ENCODE measurements at places on chromosomes 7 and 10. TPM values are rescaled to one million over a fixed set of nuclear protein-coding genes. Genes with fewer than 3 reads are reported as not detected.
A peak's percentile ranks its signal among the peaks of the same experiment; 100 is the strongest.

GRCh38 chr7:30941582-30942323, 22.0 kb upstream of the GHRHR start:
- H3K27ac ChIP-seq, result no peak overlapping the region
- H3K4me1 ChIP-seq, result no peaks in the 10 kb centered on the region
- H3K27me3 ChIP-seq, result no peaks in the 10 kb centered on the region
- no peaks in the 10 kb centered on the region for H3K36me3 ChIP-seq
- no peak for DNase-seq
- H3K4me3 ChIP-seq, result no peak overlapping the region

- peaks cover 4% of the 10 kb centered on the region for H3K36me3 ChIP-seq
- no peak overlapping the region for H3K27ac ChIP-seq
- no peak overlapping the region for H3K4me3 ChIP-seq
- no peaks in the 10 kb centered on the region for H3K27me3 ChIP-seq
Measured at GRCh38 chr7:103094102-103094501, 19.2 kb downstream of the ARMC10 start.

GRCh38 chr7:154253810-154254209, 201.6 kb downstream of the DPP6 start:
- no peak overlapping the region for H3K27ac ChIP-seq
- H3K27me3 ChIP-seq, result no peaks in the 10 kb centered on the region
- H3K4me3 ChIP-seq, result no peak overlapping the region
- no peaks in the 10 kb centered on the region for H3K36me3 ChIP-seq
- DNase-seq, result no peak

DNA sequence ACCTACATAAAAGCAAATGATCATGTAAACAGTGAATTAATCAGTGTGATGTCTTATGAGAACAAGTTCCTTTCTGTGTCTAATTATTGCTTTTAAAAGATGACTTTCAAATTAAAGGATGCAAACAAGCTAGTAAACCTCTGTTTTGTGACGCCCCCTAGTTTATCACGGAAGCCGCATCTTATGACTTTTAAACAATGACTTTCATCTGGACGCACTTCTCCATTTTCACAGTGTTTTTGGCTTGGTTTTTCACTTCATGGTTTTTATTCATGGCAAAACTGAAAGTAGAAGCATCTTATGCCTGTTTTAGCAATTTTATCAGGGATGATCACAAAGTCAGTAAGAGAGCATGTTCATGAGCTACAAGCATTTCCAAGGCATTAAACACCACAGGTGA, 35.0 kb downstream of the ITGA8 start:
- H3K36me3 ChIP-seq, result no peaks in the 10 kb centered on the region
- DNase-seq, result no peak
- H3K27ac ChIP-seq, result no peak overlapping the region
- H3K4me1 ChIP-seq, result no peaks in the 10 kb centered on the region

GRCh38 chr10:100728928-100729861, 16.2 kb upstream of the PAX2 start:
- no peak overlapping the region for H3K27ac ChIP-seq
- no peak for DNase-seq
- H3K4me3 ChIP-seq, result peak overlapping the region; percentile 50
- peaks cover 14% of the 10 kb centered on the region for H3K4me1 ChIP-seq
- H3K36me3 ChIP-seq, result no peaks in the 10 kb centered on the region

DNA sequence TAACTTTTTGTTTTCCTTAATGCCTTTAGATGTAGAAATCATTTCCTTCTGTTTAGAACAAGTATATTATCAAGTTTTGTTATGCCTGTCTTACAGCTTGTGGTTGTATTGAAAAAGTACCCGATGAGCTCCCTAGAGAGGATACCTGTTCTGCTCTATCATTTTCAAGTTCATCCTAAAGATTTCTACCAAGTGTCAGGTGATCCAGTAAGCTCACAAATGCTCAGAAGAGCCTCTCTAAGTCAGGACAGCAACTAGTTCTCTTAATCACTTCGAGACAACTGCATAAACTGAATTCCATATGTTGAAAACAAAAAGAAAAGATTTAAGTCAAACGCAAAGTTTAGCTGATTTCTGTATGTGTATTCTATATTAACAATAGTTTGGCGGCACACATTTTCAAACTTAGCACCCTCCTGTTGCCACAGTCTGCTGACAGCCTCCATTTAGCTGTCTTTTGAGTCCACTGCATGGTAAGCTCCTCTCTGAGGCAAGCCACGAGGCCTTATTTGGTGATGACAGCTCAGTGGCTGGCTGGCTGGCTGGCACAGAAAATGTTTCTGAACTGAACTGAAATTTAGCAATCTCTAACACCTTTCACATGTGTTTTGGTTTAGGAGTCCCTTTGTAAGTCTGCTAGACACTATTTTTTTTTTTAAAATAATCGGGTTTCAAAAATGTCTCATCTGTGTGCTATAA, 59.4 kb downstream of the SEMA3C start:
- no peaks in the 10 kb centered on the region for H3K36me3 ChIP-seq
- DNase-seq, result peak; percentile 73
- H3K4me1 ChIP-seq, result peaks cover 10% of the 10 kb centered on the region

DNA sequence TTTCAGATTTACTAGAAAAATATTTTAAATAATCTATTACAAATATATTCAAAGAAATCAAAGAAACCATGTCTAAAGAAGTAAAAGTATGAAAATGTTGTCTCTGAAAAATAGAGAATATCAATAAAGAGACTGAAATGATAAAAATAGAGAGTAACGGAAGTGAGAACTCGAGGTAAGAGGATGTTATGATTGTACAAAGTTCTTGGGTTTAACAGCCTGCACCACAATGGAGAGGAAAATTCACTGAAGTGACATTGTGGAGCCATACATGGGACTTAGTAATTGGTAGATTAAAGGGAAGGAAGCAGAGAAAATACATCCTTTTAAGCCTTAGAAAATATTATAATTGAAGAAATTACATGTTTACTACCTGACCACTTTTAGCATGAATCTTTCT, 77.9 kb downstream of the THSD7A start:
- no peak overlapping the region for H3K4me3 ChIP-seq
- no peak overlapping the region for H3K27ac ChIP-seq

DNA sequence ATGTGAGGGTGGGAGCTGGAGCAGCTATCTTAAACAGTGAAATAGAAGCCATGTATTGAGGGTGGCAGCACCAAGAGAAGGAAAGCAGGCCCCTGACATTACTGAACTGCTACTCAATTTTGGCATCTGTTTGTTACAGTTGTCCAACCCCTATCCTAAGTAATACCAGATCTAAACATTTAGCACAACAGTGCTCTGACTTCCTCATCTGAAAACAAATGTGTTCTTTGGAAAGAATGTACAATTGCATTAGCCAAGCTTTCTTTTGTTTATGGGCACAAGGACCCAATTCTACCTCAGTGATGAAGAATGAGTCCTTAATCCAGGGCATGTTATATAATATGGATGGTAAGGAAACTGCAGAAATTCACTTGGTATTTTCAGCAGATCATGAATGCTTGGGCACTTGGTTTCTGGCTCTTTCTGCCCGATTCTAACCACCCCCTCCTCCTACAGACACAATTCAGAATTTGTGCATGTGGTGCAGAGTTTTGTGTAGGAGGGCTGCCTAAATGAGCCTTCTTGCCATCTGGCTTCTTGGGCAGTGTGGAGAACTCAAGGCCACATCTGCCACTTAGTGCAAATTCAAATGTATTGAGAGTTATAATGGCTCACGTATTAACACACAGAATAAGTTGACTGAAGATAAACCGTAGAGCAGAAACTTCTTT, 36.9 kb upstream of the KMT2E start:
- H3K27me3 ChIP-seq, result no peaks in the 10 kb centered on the region
- no peaks in the 10 kb centered on the region for H3K36me3 ChIP-seq
- no peak overlapping the region for H3K4me3 ChIP-seq
- H3K27ac ChIP-seq, result peak overlapping the region; percentile 7
- no peak for DNase-seq

GRCh38 chr10:114327537-114328440, 76.5 kb downstream of the AFAP1L2 start:
- DNase-seq, result peak; percentile 39
- H3K27me3 ChIP-seq, result no peaks in the 10 kb centered on the region
- H3K4me1 ChIP-seq, result peaks cover 13% of the 10 kb centered on the region
- H3K36me3 ChIP-seq, result no peaks in the 10 kb centered on the region

DNA sequence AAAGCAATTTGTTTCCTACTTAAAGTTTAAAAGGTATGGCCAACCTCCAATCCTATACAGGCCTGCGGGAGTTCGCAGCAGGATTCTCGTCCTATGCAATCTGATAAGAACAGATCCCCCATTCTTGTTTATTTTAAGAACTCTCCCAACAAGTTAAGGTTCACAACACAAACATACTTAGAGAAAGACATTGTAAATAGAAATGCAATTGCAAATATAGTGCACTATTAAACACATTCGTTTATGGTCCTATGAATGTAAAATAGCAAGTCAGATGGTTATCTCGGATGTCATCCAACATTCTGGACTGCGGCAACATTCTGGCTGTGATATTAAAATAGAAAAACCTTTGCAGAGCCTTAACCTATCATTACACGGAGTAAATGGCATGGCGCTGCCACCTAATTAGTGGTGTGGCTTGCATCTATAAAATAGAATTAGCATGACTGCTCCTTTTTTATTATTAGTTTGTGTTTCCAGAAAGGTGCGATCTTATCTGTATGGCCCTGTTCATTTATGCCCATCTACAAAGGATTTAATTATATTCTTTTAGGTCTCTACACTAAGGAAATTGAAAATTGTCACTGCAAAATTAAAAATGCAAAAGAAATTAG, 37.0 kb downstream of the BEND7 start:
- no peak overlapping the region for H3K4me3 ChIP-seq
- H3K27me3 ChIP-seq, result no peaks in the 10 kb centered on the region
- H3K27ac ChIP-seq, result no peak overlapping the region

- no peaks in the 10 kb centered on the region for H3K4me1 ChIP-seq
- H3K4me3 ChIP-seq, result no peak overlapping the region
- peak; percentile 58 for DNase-seq
Measured at GRCh38 chr7:1544896-1545416, 11.0 kb downstream of the TMEM184A start.

GRCh38 chr10:101559596-101560297, 28.3 kb downstream of the POLL start:
- no peaks in the 10 kb centered on the region for H3K4me1 ChIP-seq
- H3K36me3 ChIP-seq, result peaks cover 9% of the 10 kb centered on the region
- peaks cover 2% of the 10 kb centered on the region for H3K27me3 ChIP-seq

- no peaks in the 10 kb centered on the region for H3K36me3 ChIP-seq
- H3K27me3 ChIP-seq, result no peaks in the 10 kb centered on the region
- H3K27ac ChIP-seq, result no peak overlapping the region
- no peak for DNase-seq
Measured at GRCh38 chr7:20241911-20242261, 24.7 kb upstream of the MACC1 start.

- no peaks in the 10 kb centered on the region for H3K36me3 ChIP-seq
- H3K27ac ChIP-seq, result peak overlapping the region; percentile 44
- no peak for DNase-seq
- no peaks in the 10 kb centered on the region for H3K27me3 ChIP-seq
- no peak overlapping the region for H3K4me3 ChIP-seq
Measured at GRCh38 chr10:58322072-58322834, 12.6 kb upstream of the UBE2D1 start.

DNA sequence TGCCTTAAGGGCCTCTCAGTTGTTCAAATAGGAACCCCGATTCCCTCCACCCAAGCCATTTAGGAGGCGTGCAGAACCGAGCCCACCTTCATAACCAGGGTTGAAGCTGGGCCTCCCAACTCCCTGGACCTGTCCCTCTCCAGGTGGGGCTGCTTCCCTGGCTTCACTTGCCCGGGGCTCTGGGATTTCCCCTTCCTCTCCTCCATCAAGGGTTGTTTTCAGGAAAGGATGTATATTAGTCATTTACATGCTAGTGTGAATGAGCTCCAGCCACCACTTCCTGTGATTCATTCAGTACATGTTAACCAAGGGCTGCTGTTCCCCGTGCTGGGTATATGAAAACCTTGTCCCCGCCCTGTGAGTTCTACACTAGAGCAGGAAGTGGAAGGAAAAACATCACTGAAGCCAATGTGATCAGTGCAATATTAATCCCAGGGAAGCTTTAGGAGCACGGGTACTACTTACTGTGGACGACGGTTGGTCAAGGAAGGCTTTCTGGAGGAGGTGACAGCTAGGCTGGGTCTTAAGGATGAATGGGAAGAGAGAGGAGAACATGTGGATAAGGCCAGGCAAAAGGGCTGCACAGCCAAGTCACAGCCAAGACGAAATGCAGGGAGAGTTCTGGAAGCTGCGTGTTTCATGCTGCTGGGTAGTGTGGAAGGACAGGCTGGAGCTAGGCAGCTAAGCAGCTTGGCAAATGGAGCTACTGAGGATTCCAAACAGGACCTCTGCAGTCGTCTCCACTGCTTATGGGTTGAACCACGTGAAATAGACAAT, 150.1 kb upstream of the SHH start:
- H3K4me3 ChIP-seq, result no peak overlapping the region
- no peak for DNase-seq
- H3K27ac ChIP-seq, result no peak overlapping the region
- no peaks in the 10 kb centered on the region for H3K36me3 ChIP-seq
- peaks cover 8% of the 10 kb centered on the region for H3K27me3 ChIP-seq

DNA sequence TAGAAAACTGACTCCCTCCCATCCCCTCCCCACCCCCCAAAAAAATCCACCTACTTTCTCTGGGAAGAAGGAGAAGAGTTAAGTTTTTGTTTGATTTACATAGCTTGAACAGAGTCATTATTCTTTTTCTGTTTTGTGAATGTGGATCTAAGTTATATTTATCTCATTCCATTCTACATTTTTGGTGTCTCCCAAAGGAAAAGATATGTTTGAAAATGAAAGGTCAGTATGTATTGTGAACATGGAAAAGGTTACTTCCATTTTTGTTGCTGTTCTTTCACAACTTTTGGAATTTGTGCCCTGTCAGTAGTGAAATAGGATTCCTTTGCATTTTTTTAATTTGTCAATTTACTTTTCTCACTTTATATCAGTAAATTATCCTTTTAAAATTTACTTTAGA, 547.9 kb downstream of the SUGCT start:
- H3K27me3 ChIP-seq, result no peaks in the 10 kb centered on the region
- no peak for DNase-seq
- H3K27ac ChIP-seq, result no peak overlapping the region
- H3K4me3 ChIP-seq, result no peak overlapping the region
- no peaks in the 10 kb centered on the region for H3K36me3 ChIP-seq
- no peaks in the 10 kb centered on the region for H3K4me1 ChIP-seq

DNA sequence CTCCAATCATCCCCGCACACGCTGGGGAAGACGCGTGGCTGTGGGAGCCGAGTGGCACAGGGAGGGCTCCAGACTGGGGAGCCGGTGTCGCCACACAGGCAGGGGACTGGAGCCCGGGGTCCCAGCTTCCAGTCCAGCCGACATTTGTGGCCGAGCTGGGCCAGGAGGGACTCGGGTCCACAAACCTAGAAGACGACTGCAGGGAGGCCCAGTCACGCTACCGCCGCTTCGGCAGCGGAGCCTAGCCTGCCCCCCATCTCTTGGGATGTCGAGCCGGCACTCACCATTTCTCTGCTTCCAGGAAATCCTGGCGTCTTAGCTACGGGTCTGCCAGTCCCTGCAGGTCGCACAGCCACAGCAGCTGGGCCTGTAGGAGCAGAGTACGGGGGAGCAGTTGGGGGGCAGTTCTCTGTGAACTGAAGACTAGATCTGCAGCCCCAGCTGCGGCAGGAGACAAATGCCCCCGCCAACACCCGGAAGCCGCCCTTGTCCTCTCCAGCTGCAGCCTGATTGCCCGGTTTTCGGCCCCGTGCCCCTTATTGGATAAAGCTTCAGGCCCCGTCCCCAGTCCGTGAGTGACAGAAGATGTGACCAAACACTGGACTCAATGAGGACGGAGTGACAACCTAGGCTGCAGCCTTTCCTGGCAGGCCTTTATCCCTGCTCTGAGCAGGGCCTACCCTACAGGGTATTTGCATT, 270.7 kb downstream of the ZNF33B start:
- H3K27ac ChIP-seq, result no peak overlapping the region
- DNase-seq, result peak; percentile 75
- H3K27me3 ChIP-seq, result no peaks in the 10 kb centered on the region
- H3K4me1 ChIP-seq, result no peaks in the 10 kb centered on the region
- H3K36me3 ChIP-seq, result no peaks in the 10 kb centered on the region

Gene DRGX
- not detected for total RNA-seq

Gene DNMBP
- total RNA-seq, result 10.7 TPM

Gene ZNF425
- total RNA-seq, result 0.76 TPM

Gene TRPV6
- total RNA-seq, result not detected

Data from psoas muscle (tissue), 8 donors.